ENCODE measurements at places on chromosomes 6 and 20.

DNA sequence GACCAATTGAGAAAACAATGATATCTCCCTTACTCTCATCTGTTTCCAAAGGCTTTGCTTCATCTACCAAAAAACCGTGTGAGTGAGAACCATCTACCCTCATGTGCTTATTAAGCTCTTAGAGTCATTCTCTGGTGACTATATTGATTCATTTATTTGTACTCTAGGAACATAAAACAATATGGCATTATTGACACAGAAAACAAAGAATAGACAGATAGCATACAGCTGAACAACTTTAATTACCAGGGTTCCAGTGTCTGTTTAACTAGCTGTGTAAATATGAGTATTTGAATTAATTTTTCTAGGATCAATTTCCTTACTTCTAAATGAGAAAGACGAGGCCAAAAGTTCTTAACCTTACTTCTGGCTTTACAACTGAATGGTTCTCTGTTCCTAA, 31.3 kb upstream of the HEY2 start:
- DNase-seq, result no peak

- no peak for DNase-seq
These were observed 9.2 kb downstream of the CST3 start for GRCh38 chr20:23628402-23629016.

DNA sequence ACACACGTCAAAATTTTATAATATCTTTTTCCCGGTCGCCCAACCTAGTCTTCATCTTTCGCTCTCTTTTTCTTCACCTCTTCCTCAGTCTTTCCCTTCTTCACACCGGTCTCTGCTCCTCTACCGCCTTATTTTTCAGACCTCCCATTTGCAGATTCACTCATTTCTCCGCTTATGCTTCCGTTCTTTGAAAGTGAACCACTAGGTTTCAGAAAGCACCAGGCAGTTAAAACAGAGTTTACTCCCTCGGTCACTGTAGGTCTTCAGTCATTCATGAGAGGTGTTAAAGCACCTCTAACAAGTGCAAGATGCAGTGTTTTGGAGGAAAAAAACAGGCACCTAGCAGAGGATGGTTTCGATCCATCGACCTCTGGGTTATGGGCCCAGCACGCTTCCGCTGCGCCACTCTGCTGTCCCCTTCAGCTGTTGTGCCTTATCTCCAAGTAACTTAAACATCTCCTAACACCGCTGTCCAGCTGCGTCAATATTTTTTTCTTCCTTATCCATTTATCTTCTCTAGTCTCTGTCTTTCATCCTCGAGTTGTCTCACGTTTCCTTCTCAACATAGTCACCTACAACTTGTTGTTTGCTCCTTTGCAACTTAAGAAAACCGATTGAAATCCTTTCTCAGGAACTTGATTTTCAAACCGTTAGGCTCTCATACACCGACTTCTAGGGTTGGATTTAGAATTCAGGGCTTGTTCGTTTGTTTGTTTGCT, 119.7 kb upstream of the ZNF184 start:
- DNase-seq, result peak; percentile 15

DNA sequence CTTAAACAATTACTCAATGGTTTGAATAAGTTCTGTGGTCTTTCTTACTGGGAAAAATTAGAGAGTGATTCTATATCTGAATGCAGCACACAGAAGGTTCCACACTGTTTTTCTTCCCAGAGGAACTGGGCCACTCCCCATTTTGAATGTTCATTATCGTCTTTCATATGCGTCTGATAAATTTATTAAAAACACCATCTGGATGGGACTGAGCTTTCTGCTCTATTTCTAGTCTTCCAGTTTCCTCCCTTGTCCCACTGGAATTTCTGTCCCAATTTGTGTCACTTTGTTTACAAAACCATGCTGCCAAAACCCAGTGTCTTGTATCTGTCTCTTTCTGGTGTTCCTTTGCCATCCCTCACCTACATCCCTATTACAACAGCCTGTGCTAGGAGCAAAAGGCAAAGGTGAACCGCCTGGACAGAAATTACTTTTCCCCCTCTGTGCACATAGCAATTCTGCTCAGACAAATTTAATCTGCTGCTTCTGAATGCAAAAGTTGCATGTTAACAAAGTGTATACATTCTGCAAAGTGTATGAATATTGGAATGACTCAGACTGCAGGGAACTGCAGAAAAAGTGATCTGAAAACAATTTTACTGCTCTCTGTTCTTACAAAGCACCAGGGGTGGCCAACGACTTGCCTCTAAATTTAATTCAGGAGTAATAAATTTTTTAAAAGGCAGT, 333.6 kb downstream of the BTBD9 start:
- DNase-seq, result no peak

- DNase-seq, result peak; percentile 60
These were observed 160.5 kb downstream of the TTLL2 start for GRCh38 chr6:167485186-167485978.

Data from inflammatory macrophage treated with lipopolysaccharide for 1 hour (primary cell).